NCI-H187 (cell line): ENCODE measurements at places on chromosomes 13 and 19.

DNA sequence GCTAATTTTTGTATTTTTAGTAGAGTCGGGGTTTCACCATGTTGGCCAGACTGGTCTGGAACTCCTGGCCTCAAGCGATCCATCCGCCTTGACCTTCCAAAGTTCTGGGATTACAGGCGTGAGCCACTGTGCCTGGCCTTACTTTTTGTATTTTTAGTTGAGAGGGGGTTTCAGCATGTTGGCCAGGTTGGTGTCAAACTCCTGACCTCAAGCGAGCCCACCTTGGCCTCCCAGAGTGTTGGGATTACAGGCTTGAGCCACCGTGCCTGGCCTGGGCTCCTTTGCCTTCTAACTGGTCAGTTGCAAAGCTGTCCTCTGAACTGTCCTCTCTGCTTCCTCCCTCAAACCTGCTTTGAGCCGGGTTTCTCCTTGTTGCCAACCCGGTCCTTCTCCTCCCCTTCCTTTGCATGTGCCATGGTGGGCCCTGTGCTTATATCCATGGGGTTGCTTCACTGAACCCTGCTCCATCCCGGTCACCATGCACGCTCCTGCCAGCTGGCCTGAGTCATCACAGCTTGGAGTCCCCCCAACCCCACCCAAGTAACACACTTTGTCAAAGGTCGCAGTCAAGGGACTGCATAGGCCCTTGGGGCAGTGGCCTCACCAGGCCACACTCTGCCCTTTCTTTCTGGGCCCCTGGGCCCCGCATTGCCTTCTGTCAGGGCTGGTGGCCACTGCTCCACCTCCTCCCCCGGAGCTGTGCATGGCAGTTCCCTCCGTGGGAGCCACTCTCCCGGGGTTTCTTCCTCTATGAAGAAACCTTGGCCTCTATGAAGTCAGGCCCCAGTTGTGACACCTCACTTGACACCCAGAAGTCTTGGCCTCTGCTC is 21.2 kb downstream of the WTIP start:
- no peak for DNase-seq

- DNase-seq, result no peak
Measured at GRCh38 chr13:94753327-94753726, 41.0 kb upstream of the SOX21 start.

- no peak for DNase-seq
Measured at GRCh38 chr13:113147206-113147605, 11.2 kb upstream of the PROZ start.

DNA sequence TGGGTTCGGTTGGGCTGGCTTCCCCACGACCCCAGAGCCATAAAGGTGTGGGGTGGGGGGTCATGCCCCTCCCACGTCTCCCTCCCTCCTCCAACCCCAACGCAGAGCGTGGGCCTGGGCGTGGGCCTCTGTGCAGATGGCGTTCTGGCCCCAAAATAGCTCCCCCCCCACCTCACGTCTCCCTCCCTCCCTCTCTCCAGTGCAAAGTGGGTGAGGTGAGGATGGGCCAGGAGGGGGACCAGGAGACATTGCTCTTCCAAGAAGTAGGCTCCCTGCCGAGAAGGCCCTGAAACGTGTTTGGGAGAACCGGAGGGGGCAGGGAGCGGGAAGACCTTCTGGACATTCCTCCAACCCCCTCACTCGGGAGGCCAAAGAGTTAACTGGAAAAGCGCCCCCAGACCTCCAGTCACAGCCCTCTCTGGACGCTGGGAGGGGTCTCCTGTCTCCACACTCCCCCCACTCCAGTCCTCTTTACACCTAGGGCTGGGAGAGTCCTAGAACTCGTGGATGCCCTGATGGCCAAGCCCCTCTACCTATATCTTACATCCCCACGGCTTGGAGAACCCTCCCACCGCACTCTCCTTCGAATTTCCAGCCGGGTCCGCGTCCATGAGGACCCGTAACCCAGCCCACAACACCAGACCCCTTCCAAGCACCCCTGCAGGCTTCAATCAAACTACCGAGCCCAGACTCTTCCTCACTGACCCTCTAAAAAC is 855 bp downstream of the UNC13A start:
- DNase-seq, result no peak

DNA sequence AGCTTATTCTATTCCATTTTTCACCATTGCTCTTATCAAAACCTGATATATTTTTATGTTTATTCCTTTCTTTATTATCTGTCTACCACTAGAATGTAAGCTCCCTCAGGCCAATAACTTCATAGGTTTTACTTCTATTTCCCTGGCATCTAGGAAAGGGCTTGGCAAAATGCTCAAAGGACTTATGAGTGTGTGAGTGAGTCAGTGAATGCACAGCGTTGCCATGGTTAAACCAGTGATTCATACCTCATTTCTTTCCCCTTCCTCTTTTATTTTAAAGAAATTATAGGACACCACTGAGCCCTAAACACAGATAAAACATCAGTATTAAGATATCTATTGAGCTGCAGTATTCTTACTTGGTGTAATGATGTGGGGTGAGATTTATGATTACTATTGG is 162.1 kb downstream of the GPC6 start:
- no peak for DNase-seq

- no peak for DNase-seq
Measured at GRCh38 chr13:31697290-31697689, 42.0 kb upstream of the RXFP2 start.

- no peak for DNase-seq
Measured at GRCh38 chr13:41490371-41491015, 33.1 kb downstream of the RGCC start.
